ENCODE measurements at places on chromosomes 16 and 17. TPM values are rescaled to one million over a fixed set of nuclear protein-coding genes. Genes with fewer than 3 reads are reported as not detected.

Gene ZNF174
- 12.8 TPM for total RNA-seq

Gene CSH2
- total RNA-seq: not detected

Gene MYH11
- 0.05 TPM for total RNA-seq

Gene MARCHF10
- 0.88 TPM for total RNA-seq

Gene P2RX1
- total RNA-seq: not detected

Gene PKD1
- 42.8 TPM for total RNA-seq

Gene ZNF286A
- 24.8 TPM for total RNA-seq

Gene AMZ2
- total RNA-seq: 114 TPM

Gene SDR42E2
- total RNA-seq: not detected

Gene CCDC57
- 27.1 TPM for total RNA-seq

Gene ADORA2B
- total RNA-seq: 16.2 TPM

Gene CCL1
- not detected for total RNA-seq

Gene FADS6
- total RNA-seq: 0.09 TPM

Gene MAPK7
- total RNA-seq: 26.2 TPM

Gene FNDC8
- total RNA-seq: 0.07 TPM

Gene GNG13
- not detected for total RNA-seq

Gene NUTF2
- total RNA-seq: 230 TPM

Gene TERB1
- not detected for total RNA-seq

Gene CASKIN2
- total RNA-seq: 12.1 TPM

Gene KRTAP4-6
- not detected for total RNA-seq

All from A549 treated with Hydrocortisone at 1 μM for 4 hours (cell line).